ENCODE measurements at places on chromosomes 3 and 15.

DNA sequence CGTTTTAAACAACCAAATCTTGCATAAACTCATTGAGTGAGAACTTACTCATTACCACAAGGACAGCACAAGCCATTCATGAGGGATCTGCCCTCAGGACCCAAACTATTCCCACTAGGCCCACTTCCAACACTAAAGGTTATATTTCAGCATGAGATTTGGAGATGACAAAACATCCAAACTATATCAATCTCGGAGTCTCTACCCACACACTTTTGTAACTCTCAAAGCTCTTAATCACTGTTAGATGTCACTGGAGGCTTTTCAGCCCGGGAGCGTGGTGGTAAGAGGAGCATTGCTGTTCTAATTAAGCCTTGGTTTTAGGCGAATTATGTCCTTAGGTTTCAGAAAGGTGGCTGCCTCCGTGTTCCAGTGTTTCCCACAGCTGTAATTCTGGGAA is 86.3 kb downstream of the CNTN6 start:
- no peak for DNase-seq
- H3K4me1 ChIP-seq = no peaks in the 10 kb centered on the region
- no peak overlapping the region for H3K4me3 ChIP-seq
- no peaks in the 10 kb centered on the region for H3K27me3 ChIP-seq

DNA sequence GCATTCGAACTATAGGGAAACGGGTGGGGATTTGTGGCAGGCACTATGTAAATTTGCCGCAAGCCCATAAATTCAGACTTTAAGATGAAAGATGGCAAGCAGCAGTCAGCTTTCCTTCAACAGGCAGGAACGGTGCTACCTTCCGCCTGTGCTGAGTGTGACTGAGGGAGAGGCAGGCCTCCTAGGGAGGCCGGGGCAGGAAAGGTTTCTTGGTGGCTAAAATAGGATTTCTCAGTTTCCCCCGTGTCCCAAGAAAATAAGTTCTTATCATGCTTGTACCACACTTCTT is 12.5 kb downstream of the FLNB start:
- DNase-seq = no peak
- H3K36me3 ChIP-seq = no peaks in the 10 kb centered on the region
- H3K27ac ChIP-seq = no peak overlapping the region
- peaks cover 20% of the 10 kb centered on the region for H3K4me1 ChIP-seq
- no peak overlapping the region for H3K4me3 ChIP-seq

- H3K27ac ChIP-seq = no peak overlapping the region
- no peak overlapping the region for H3K4me3 ChIP-seq
- peaks cover 33% of the 10 kb centered on the region for H3K36me3 ChIP-seq
- DNase-seq = no peak
- no peaks in the 10 kb centered on the region for H3K27me3 ChIP-seq
- H3K4me1 ChIP-seq = no peaks in the 10 kb centered on the region
Observed at GRCh38 chr3:172340583-172340982, 107.7 kb downstream of the GHSR start.

DNA sequence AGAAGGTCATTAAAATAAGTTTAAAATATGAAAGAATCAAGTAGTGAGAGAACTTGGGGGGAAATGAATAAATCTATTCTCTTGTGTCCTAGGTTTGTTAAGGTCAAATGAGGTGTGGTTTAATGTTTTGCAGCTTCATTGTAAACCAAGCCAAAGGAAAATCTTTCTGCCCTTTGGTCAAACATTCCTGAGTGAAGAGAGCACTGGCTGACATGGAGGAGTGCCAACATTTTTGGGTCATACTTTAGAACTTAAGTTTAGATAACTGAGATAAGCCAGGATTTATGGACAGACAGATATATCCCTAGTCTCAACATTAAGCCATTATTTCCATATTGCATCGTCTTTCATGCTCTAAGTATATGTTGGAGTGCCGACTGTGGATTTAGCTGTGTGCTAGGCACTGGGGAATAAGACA is 66.4 kb downstream of the PTPRG start:
- no peak for DNase-seq
- H3K36me3 ChIP-seq = no peaks in the 10 kb centered on the region
- H3K27ac ChIP-seq = no peak overlapping the region
- no peaks in the 10 kb centered on the region for H3K27me3 ChIP-seq
- H3K4me1 ChIP-seq = no peaks in the 10 kb centered on the region

- H3K4me1 ChIP-seq = peaks cover 5% of the 10 kb centered on the region
- DNase-seq = no peak
Observed at GRCh38 chr15:23569151-23569925, 3.9 kb downstream of the MKRN3 start.

- H3K27ac ChIP-seq = no peak overlapping the region
- no peaks in the 10 kb centered on the region for H3K27me3 ChIP-seq
- H3K36me3 ChIP-seq = peaks cover 26% of the 10 kb centered on the region
- H3K4me1 ChIP-seq = peaks cover 12% of the 10 kb centered on the region
Observed at GRCh38 chr15:43096411-43096810, 9.4 kb downstream of the UBR1 start.

DNA sequence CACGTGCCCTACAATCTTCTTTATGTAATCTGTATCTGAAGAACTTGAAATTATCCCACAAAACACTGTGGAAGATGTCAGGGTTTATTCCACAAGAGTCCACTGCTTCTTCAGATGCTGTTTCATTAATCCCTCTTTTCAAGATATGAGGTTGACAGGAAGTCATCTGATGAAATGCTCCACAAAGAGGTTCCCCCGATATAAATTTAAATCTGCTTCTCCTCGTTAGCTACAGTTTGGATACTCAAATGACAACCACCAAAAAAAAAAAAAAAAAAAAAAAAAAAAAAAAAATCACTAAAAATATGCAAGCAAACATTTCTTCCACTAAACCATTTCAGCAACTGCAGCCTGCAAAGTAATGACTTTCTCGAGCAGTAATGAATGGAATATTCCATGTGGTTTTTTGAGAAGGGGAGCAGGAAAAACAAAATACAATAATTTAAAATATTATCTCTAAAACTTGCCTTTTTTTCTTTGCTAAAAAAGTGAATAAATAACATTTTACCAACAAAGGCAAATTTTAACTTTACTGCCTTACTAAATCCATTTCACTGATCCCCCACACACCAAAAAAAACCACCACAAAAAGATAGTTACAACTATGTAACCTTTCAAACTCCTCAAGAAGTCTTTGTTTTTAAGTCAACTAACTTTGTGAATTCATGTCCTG is 37.8 kb downstream of the DLG1 start:
- no peaks in the 10 kb centered on the region for H3K4me1 ChIP-seq
- H3K27ac ChIP-seq = no peak overlapping the region
- DNase-seq = no peak
- no peaks in the 10 kb centered on the region for H3K27me3 ChIP-seq
- H3K36me3 ChIP-seq = no peaks in the 10 kb centered on the region

DNA sequence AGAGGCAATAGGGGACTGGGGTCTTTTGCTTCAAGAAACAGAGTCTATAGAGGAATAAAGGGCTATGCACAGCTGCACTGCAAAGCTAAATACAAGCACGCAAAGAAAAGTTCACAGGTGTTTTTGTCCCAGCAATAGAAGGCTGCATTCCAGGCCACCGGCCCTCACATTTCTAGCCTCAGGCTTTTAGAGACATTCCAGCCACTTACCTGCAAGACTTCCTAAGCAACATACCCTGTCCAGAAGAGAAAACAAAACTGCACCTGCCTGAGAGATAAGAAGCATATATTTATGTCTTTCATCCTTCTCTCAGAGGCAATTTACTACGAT is 220.5 kb downstream of the OPA1 start:
- H3K4me3 ChIP-seq = no peak overlapping the region
- DNase-seq = no peak
- no peaks in the 10 kb centered on the region for H3K4me1 ChIP-seq
- H3K27ac ChIP-seq = no peak overlapping the region
- no peaks in the 10 kb centered on the region for H3K27me3 ChIP-seq
- H3K36me3 ChIP-seq = no peaks in the 10 kb centered on the region
